Fibroblast of lung (primary cell): ENCODE measurements at places on chromosomes 2 and 18. TPM values are rescaled to one million over a fixed set of nuclear protein-coding genes. Genes with fewer than 3 reads are reported as not detected.

DNA sequence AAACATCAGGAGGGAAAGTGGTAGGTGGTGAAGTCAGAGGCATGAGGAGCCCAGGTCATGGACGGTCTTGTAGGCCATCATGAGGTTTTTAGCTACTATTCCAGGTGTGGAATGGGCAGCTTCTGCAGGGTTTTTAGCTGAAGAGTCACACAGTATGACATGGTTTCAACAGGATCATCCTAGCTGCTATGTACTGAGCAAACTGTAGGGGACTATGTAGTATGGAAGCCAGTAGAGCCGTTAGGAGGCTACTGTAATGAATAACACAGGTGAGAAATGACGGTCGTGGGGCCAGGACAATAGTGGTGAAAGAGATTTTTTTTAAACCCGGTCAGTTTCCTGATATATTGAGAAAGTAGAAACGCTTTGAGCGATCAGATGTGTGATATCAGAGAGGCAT lies 167.6 kb upstream of the FN1 start:
- DNase-seq, result no peak
- H3K27me3 ChIP-seq, result no peaks in the 10 kb centered on the region
- no peak overlapping the region for H3K4me3 ChIP-seq

GRCh38 chr18:76923485-76924085 lies 101.2 kb downstream of the ZNF236 start:
- no peak for DNase-seq
- H3K27ac ChIP-seq, result no peak overlapping the region
- H3K36me3 ChIP-seq, result peaks cover 14% of the 10 kb centered on the region

DNA sequence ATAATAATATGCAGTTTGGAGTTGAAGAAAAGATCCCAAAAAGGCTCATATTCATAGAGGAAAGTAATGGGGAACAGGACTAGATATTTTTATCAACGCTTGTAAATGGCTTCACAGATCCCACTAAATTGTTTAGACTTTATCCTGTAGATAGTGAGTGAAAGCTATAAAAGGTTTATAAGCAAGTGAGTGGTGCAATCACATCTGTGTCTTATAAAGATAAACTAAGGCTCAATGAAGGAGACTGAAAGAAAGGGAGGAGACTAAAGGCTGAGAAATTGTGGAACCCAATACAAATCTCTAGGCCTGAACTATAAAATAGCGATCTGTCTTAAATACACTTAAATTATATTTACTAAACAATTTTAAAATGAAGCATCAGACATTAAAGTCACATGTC lies 7.7 kb downstream of the SP3 start:
- no peaks in the 10 kb centered on the region for H3K4me1 ChIP-seq
- H3K27ac ChIP-seq, result no peak overlapping the region
- no peak overlapping the region for H3K4me3 ChIP-seq
- no peaks in the 10 kb centered on the region for H3K36me3 ChIP-seq

GRCh38 chr2:62741954-62742722 lies 36.6 kb downstream of the EHBP1 start:
- H3K4me1 ChIP-seq, result no peaks in the 10 kb centered on the region
- no peaks in the 10 kb centered on the region for H3K36me3 ChIP-seq
- DNase-seq, result peak; percentile 71
- no peaks in the 10 kb centered on the region for H3K27me3 ChIP-seq
- H3K27ac ChIP-seq, result no peak overlapping the region

- no peak overlapping the region for H3K4me3 ChIP-seq
- H3K27ac ChIP-seq, result no peak overlapping the region
- DNase-seq, result no peak
- peaks cover 2% of the 10 kb centered on the region for H3K36me3 ChIP-seq
- H3K27me3 ChIP-seq, result no peaks in the 10 kb centered on the region
These were observed 99.5 kb downstream of the MEIS1 start for GRCh38 chr2:66534461-66534860.

- H3K27me3 ChIP-seq, result no peaks in the 10 kb centered on the region
- H3K36me3 ChIP-seq, result no peaks in the 10 kb centered on the region
- no peaks in the 10 kb centered on the region for H3K4me1 ChIP-seq
- no peak overlapping the region for H3K4me3 ChIP-seq
- peak; percentile 23 for DNase-seq
- H3K27ac ChIP-seq, result no peak overlapping the region
These were observed 128.4 kb upstream of the CBLN2 start for GRCh38 chr18:72672364-72673184.

DNA sequence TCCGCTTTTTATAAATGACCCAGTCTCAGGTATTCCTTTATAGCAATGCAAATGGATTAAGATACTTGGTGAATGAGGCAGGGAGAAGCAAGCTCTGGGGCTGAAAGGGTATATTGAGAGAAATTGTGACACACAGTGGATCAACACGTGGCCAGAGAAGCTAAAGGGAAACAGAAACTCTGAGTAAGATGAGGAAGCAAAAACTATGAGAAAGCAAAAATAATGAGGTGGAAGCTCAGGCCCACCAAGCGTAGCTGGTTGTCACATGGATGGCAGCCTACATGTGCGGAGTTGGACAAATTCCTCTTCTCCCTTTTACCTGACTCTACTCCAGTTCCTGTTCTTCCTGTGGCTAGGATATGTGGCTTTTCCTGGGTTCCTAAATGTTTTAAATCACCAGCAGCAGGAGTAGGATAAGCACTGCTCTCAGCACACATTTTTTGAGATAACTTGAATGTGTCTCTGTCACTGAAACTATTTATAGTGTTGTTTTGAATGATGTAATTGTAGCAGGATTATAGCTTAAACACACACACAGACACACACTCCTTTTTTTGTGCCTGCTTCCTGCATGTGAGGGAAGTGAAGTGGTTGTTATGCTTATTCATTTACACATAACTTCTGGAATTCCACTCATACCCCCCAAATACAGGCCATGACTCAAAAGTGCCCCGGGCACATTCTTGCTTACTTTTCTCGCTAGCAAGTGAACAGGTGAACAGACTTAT lies 30.1 kb upstream of the EPC2 start:
- H3K27me3 ChIP-seq, result peaks cover 4% of the 10 kb centered on the region
- H3K4me1 ChIP-seq, result no peaks in the 10 kb centered on the region
- H3K4me3 ChIP-seq, result no peak overlapping the region
- DNase-seq, result peak; percentile 71

- no peaks in the 10 kb centered on the region for H3K4me1 ChIP-seq
- no peaks in the 10 kb centered on the region for H3K36me3 ChIP-seq
- H3K4me3 ChIP-seq, result no peak overlapping the region
- no peaks in the 10 kb centered on the region for H3K27me3 ChIP-seq
- H3K27ac ChIP-seq, result no peak overlapping the region
These were observed 117.2 kb upstream of the HS6ST1 start for GRCh38 chr2:128435576-128436478.

DNA sequence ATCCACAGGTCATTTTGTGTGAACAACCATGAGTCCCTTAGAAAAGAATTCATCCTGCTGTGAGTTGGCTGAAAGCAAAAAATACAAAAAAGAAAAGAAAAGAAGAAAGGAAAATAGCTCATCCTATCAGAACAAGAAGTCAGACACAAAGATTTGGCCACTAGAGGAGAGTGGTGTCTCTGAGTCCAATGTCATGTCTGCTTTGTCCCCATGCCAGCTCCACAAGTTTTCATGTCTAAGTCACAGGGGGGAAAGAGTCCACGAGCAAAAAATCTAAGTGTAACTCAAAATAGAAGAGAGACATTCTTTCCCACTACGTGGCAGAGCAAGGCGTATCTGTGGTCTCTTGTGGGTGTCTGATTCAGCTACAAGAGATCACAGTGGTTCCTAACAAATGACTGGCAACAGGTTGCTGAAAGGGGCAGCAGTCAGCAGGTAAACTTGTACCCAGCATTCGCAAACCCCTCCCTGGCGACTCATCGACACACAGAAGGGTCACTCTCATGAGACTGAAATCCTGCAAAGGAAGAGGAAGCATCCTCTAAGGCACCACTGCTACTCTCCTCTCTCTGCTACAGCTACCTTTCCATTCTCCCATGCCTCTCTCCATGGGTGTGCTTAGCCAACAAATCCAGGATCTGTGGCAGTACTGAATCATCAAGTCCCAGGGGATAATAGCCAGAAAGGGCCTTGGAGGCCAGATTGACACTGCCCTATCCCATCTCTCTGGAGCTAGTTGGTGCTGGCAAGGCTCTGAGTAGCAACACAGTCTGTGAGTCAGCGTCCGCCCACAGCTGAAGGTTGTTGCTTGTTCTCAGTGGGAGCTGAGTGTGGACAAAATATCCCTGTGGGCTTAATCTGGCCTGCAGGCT lies 123.0 kb upstream of the SLC39A10 start:
- peaks cover 11% of the 10 kb centered on the region for H3K4me1 ChIP-seq
- H3K27me3 ChIP-seq, result no peaks in the 10 kb centered on the region
- peak; percentile 84 for DNase-seq
- peak overlapping the region; percentile 83 for H3K27ac ChIP-seq
- no peaks in the 10 kb centered on the region for H3K36me3 ChIP-seq
- peak overlapping the region; percentile 51 for H3K4me3 ChIP-seq

DNA sequence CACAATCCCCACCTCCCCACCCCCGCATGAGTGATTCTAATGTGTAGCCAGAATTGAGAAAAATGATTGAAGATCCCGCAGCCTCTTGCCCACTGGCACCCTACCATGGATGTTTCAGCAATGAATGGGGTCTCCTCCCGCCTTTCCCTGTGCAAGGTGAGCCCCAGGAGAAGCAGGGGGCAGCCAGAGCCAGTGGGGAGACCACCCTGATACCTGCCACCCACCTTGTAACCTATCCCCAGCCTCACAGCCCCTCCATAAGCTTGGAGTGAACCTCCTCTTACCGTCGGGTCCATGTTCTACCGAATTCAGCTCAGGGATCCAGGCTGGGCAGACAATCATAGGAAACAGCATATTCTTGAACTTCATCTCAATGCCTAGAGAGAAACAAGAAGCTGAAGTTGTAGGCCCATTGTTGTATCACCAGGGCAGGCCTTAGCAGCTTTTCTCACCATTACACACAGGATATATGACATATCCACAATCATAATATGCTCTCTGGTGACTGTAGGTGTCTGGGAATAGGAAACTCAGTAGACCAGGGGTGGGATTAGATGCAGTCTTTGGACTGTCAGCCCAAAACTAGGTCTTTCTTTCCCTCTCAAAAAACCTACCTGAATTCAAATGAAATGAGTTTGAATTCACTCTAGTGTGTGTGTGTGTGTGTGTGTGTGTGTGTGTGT lies 30.9 kb downstream of the XDH start:
- no peak overlapping the region for H3K4me3 ChIP-seq
- H3K4me1 ChIP-seq, result peaks cover 22% of the 10 kb centered on the region
- H3K27me3 ChIP-seq, result no peaks in the 10 kb centered on the region
- no peaks in the 10 kb centered on the region for H3K36me3 ChIP-seq
- DNase-seq, result peak; percentile 68

DNA sequence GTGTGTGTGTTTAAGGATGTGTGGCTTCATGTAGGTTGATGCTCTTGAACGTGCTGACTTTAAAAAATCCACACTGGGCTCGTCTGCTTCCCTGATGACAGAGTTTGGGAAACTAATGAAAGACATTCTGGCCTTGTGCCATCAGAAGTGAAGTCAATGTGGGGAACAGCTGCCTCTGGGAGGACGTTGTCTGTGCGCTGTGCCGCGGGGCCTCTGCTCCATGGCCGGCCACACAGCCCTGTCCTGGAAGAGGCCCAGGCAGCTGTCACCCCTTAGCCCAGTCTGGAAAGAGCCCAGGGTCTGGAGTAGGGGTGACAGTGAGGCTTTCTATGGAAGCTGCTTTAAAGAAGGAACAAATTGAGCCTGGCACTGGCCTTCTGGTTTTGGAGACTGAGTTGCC lies 155.8 kb downstream of the SH3RF3 start:
- no peaks in the 10 kb centered on the region for H3K27me3 ChIP-seq
- no peaks in the 10 kb centered on the region for H3K36me3 ChIP-seq
- no peak overlapping the region for H3K27ac ChIP-seq
- peaks cover 14% of the 10 kb centered on the region for H3K4me1 ChIP-seq
- no peak overlapping the region for H3K4me3 ChIP-seq

DNA sequence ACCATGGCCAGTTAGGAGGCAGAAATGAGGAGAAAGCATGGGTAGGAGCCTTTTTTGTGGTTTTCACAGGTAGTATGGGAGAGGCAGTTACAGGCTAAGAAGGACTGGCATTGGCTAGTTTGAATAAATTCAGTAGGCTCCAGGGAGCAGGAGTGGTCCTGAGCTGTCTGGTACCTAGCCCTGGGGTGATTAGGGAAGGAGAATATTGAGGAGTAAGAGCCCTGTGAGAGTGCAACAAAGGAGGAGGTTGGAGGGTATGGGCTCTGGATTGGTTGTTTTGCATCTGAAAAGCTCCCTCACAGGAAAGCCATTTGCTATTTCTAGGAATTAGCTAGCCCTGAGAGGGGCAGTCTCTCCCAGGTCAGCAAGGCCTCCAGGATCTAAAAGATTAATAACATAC lies 13.3 kb upstream of the TCF7L1 start:
- no peak for DNase-seq
- H3K27ac ChIP-seq, result no peak overlapping the region
- no peaks in the 10 kb centered on the region for H3K36me3 ChIP-seq

DNA sequence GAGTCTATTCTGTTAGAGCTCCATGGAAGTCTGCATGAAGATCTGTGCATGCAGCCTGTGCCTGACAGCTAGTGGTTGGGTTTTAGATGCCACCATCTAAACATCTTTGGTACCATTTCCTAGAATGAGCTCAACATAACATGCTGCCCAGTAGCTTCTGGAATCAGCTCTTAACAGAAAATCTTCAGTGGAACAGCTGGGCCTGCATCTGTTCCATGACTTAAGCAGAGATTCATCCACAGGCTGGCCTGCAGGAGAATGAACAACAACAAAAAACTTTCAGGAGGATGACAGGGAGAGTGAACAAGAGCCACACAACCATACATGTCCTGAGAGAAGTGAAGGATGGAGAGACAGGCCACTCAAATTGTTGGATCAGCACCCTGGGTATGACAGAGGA lies 316.6 kb downstream of the RDH14 start:
- H3K4me1 ChIP-seq, result no peaks in the 10 kb centered on the region
- no peak overlapping the region for H3K4me3 ChIP-seq
- no peaks in the 10 kb centered on the region for H3K36me3 ChIP-seq
- no peaks in the 10 kb centered on the region for H3K27me3 ChIP-seq
- DNase-seq, result no peak

GRCh38 chr18:5276947-5277346 lies 18.6 kb downstream of the ZBTB14 start:
- no peaks in the 10 kb centered on the region for H3K27me3 ChIP-seq
- no peak overlapping the region for H3K4me3 ChIP-seq
- no peak overlapping the region for H3K27ac ChIP-seq
- no peaks in the 10 kb centered on the region for H3K4me1 ChIP-seq

GRCh38 chr2:41771710-41772109 lies 276.1 kb upstream of the PKDCC start:
- no peak for DNase-seq
- no peaks in the 10 kb centered on the region for H3K27me3 ChIP-seq
- no peak overlapping the region for H3K27ac ChIP-seq
- no peaks in the 10 kb centered on the region for H3K4me1 ChIP-seq
- H3K4me3 ChIP-seq, result no peak overlapping the region
- H3K36me3 ChIP-seq, result no peaks in the 10 kb centered on the region

DNA sequence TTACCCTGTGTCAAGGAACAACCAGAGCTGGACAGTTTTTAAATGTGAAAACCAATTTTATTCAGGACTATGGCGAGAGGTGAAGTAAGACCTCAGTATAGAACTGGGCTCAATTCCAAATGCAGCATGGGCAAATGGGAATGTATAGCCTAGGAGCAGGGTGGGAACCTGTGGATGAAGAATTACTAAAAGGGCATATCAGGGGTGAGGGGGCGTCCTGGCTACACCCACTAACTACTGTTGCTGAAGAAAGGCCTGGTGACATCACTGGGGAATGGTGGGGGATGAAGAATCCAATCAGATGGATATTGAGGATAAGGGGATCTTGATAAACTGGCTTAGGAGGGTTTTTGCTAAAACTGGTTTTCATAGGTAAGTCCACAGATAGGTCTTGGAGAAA lies 27.3 kb upstream of the IL37 start:
- no peak overlapping the region for H3K4me3 ChIP-seq
- no peak overlapping the region for H3K27ac ChIP-seq
- H3K36me3 ChIP-seq, result no peaks in the 10 kb centered on the region
- no peak for DNase-seq
- no peaks in the 10 kb centered on the region for H3K27me3 ChIP-seq

ANKRD62 gene
- not detected in 2 replicates for total RNA-seq

DSG1 gene
- not detected in 2 replicates for total RNA-seq

UGT1A10 gene
- total RNA-seq, result not detected in 2 replicates

FECH gene
- total RNA-seq, result 17.7 and 23.8 TPM in 2 replicates
